ENCODE measurements at places on chromosomes 3 and 15.

GRCh38 chr15:81400640-81401236 is 26.7 kb upstream of the TMC3 start:
- DNase-seq = peak; percentile 13

DNA sequence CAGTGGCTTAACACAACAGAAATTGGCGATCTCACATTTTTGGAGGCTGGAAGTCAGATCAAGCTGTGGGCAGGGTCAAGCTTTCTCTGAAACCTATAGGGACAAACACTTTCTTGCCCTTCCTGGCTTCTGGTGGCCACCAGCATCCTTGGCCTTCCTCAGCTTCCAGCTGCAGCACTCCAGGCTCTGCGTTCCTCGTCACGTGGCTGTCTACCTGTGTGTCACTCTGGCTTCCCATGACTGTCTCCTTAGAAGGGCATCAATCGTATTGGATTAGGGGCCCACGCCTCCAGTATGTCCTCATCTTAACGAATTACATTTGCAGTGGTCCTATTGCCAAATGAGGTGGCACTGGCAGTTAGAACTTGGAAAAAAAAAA is 25.8 kb downstream of the DNASE1L3 start:
- no peak for DNase-seq

- no peak for DNase-seq
Observed at GRCh38 chr3:116802651-116803050, 93.1 kb downstream of the TUSC7 start.

DNA sequence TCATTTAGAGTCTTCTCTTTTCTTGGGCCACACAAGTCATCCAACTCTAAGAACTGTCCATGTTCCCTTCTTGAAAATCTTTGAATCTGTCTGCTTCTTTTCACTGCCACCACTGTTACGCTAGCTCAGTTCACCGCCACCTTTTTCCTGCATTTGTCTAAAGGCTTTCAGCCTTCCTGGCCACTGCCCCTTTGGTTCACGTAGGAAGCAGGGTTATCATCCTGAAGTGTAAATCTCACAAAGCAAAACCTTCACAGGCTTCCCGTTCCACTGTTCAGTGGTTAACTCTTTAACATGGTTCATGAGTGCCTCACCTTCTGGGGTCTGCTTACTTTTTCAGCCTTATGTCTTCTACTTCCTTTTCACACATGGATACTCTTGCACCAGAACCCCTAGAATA is 26.3 kb upstream of the CCDC39 start:
- no peak for DNase-seq

GRCh38 chr3:153856932-153857331 is 264.3 kb upstream of the ARHGEF26 start:
- no peak for DNase-seq

DNA sequence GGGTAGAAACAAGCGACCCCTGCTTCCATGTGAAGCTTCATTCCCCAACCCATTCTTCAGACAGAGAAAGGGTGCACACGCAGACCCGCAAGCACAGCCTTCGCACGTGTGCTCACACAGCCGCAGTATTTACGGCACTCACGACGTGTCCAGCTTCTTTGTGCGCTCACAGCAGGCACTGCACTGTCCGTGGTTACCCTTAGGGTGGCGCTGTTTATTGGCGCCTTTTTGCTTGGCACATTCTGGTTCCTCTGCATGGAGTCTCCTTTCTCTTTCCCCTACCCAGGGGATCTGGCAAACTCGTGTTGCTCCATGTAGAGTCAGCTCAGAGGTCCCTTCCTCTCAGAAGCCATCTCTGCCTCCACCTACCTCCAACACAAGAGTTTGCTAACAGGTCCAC is 115.1 kb downstream of the SLCO3A1 start:
- no peak for DNase-seq

DNA sequence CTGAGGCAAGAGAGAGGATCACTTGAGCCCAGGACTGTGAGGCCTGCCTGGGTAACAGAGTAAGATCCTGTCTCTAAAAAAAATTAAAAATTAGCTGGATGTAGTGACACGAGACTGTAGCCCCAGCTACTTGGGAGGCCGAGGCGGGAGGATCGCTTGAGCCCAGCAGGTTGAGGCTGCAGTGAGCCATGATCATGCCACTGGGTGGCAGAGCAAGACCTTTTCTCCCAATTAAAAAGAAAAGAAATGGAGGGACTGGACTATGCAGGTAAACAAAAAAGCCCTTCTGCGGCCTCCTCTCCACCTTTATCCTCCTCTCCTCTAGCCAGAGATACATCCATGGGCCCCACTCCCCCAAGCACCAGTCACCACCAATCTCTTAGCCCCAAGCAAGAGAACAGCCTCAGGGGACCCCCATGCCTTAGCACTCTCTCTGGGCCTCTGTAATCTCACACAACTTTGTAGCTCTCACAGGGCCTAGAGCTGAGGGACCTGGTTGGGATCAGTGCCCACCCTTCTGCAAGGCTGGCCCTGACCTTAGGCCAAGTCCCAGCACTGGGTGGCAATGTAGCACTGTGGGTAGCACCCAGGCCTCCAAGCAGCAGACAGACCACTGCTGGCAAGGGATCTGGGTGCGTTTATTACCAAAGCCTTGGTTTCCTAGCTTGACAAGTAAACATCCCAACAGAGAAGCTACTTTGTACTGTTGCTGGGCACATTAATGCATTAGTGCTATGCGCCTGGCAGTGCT is 43.4 kb downstream of the FAM174B start:
- peak; percentile 66 for DNase-seq
